ENCODE measurements at places on chromosomes 16 and 17.

DNA sequence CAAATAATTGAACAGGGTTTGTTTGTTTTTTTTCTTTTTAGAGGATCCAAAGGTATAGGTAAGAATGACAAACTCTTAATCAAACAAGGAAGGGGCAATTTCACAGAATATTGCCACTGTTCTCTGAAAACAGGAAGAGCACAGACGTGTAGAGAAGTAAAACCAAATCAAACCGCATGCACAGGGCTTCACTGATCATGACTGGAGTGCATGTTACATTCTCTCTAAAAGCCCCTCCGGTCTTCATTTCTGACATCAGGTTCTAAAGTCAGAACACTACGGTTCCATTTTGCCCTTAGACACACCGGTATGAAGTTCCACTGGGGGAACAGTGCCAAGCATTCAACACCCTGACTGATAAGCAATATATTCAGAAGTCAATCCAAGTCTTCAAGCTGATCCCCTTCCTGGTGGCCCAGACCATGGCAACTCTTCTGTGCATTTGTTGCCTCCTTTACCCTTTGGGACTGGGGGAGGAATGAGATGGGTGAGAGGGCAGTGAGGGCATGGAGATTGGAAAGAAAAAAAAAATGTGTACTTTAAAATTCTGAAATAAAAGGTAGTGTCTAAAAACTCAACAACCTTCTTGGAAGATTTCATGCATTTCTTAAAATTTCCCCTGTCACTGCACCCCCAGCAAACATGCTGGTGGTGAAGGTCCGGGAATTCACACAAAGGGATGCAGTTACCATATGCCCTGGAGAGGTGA is 1.4 kb downstream of the MMD start:
- no peak for DNase-seq

- no peak for DNase-seq
These were observed 432 bp upstream of the SLC46A1 start for GRCh38 chr17:28406473-28406814.

DNA sequence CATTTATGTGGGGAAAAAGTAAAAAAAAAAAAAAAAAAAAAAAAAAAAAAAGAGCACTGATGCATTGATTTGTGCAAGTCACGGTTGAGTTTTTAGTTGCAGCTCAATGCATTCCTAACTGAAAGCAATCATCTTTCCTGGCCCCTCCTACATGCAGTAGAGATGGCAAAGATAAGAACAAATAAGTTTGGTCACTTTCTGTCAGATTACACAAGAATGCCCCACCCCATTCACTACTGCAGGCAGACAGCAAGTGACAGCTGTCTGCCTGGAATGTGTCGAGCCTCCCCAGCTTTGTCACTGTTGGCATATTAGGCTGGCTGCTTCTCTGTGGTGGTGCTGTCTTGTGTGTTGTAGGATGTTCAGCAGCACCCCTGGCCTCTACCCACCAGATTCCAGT is 243.5 kb downstream of the FOXL1 start:
- no peak for DNase-seq

- no peak for DNase-seq
These were observed 15.2 kb downstream of the CLTC start for GRCh38 chr17:59634632-59635541.

- no peak for DNase-seq
These were observed 757 bp downstream of the FMNL1 start for GRCh38 chr17:45222289-45222995.

DNA sequence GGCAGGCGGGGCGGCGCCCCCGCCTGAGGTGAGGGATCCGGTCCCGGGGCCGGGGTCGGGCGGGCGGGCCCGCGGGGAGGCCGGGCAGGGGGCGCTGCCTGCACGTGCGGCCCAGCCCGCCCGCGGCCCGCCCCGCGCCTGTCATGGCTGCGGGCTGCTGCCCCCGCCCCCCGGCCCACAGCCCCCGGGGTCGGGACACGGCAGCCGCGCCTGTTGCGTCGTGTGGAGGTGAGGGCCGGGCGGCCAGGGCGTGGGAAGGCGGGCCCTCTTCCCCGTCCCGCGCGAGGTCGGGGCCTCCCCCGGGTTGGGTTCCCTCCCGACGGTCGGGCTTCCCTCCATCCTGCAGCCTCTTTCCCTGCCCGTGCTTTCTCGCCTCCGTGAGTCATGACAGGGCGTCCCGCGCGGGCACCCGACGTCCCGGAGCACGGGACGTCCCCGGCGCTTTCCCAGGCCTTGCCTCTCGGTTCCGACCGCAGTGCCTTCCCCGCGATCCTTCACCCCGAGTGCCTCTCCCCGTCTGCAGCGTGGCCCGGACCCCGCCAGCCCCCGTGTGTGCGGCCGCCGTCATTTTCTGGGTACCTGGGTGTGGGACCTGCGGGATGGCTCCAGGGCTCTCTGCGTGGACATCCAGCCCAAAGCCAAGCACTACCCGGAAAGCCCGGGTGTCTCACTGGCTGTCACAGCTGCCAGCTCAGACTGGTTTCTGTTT is 76.7 kb downstream of the CHD9 start:
- DNase-seq, result peak; percentile 26

DNA sequence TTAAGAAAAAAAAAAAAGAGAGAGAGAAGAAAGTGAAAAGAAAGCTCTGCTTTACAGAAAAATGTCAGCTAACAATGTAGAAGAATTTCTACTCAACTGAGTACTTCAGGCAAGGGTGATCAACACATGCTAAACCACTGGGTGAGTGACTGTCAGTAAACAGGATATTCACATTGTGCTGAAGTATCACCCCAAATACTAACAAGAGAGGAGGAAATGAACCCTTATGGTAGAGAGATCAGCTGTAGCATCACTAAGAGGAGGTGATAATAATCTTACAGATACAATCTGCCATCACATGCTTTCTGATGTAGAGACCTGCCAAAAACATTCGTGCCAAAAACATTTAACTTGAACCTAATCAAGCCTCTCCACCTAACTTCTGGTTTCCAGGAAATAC is 30.7 kb upstream of the ICAM2 start:
- no peak for DNase-seq

DNA sequence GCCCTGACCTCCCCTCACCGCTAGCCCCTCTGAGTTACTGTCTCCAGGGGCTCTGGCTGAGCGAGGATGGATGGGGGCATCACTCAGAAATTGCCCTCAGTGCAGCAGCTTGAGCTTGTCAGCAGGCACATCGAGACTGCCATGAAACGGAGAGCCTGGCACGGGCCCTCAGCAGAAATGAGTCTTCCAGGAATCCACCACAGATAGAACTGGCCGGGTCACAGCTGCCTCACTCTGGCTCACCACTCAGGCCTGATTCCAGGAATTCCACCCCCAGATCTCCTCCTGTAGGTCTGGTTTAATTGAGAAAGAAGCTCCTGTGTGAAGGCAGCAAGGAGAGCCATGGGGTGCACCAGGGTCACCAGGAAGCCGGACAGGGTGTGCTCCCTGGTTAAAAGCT is 85.5 kb downstream of the GSG1L start:
- no peak for DNase-seq

GRCh38 chr17:37065486-37066321 is 117.0 kb downstream of the AATF start:
- no peak for DNase-seq

DNA sequence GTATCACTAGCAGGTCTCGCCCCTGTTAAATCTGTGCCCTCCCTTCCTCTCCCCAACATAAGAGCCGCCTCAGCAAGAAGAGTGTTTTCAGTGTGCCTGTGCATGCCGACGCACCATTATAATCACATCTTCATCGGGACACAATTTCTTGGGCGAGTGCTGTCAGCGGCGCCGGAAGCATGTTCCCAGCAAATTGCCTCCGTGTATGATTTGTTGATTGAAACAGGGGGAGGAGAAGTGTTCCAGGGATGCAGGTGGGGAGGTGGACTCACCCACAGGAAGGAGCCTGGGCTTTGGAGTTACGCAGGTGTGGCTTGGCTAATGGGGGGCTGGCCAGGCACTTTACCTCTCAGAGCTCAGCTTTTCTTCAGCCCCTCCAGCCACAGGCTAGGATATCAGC is 53.6 kb downstream of the SPACA3 start:
- no peak for DNase-seq

GRCh38 chr17:67656494-67657203 is 61.1 kb upstream of the NOL11 start:
- no peak for DNase-seq

- DNase-seq, result no peak
These were observed 16.3 kb upstream of the AURKB start for GRCh38 chr17:8226536-8227237.

DNA sequence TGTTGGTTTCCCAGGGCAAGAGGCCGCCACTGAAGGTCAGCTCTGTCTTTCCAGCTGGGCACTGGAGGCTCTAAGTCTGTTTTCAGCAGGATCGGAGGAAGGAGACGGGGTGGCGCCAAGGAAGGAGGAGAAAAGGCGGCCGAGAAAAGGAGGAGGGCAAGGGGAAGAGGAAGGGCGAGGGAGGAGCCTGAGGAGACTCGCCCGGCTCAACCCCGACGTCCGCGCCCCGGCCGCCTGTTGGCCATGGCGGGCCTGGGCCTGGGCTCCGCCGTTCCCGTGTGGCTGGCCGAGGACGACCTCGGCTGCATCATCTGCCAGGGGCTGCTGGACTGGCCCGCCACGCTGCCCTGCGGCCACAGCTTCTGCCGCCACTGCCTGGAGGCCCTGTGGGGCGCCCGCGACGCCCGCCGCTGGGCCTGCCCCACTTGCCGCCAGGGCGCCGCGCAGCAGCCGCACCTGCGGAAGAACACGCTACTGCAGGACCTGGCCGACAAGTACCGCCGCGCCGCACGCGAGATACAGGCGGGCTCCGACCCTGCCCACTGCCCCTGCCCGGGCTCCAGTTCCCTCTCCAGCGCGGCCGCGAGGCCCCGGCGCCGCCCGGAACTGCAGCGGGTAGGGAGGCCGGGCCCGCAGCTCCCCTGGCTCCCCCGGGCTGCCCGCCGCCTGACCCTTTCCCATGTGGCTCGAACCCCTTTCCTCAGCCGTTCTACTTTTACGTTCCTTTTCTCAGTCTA is at the start of gene RNF135:
Gene RNF135 (plus strand): TSS at position 209 of the 737 bp plus-strand sequence. CDS start 35 bp downstream, at position 244.
- DNase-seq, result no peak

DNA sequence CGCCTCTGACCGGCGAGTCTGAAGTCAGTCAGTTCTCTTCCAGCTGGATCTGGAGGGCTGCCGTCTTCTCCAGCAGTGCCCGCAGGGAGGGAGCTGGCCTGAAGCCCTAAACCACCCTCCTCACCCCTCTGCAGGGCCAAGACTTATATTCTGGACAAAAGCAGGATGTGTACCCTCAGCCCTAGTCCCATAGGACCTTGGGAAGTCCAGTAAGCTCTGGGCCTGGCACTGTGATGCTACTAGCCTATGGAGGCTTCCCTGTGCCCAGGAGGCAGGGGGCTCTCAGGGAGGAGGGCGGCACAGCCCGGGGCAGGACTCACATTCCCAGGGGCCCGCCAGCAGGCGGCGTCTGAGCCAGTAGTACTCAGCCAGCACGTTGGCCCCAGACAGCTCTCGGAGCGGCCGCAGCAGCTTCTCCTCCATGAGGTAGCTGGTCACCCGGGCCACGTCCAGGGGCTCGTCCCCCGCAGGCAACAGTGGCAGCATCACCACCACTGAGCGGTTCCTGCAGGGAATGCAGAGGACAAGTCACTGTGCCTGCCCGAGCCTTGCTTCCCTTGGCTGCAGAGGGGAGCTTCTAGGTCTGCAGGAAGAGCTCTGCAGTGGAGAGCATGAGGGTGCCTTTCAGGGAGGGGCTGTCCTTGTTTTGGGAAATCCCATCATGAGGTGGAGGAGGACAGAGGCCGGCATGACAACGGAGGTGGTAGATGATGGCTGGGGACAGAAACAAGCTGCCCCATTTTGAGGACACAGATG is 41.7 kb downstream of the RMI2 start:
- DNase-seq, result peak; percentile 87
